Jurkat, Clone E6-1 (cell line): ENCODE measurements at places on chromosomes 6 and 20.

GRCh38 chr6:158408552-158409130, 96.4 kb downstream of the TULP4 start:
- no peak for DNase-seq

DNA sequence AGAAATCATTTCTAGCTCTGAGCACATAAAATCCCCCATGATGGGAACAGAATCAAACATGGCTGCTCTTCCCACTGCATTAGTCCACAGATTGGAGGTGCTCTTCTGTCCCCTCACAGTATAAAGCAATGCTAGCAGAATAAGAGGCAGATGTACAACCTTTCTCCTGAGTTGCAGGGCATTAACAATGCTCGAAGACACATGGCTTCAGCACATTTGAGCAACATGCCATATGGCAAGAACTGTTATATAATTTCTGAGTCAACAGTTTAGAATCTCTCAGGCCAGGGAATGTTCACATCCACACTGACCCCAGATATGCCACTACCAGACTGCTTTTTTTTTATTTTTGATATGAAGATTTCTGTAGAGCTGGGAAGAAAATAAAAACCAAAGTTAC, 119.6 kb downstream of the KIF13A start:
- DNase-seq, result no peak

GRCh38 chr20:59334651-59335300, 34.4 kb downstream of the EDN3 start:
- DNase-seq, result no peak

DNA sequence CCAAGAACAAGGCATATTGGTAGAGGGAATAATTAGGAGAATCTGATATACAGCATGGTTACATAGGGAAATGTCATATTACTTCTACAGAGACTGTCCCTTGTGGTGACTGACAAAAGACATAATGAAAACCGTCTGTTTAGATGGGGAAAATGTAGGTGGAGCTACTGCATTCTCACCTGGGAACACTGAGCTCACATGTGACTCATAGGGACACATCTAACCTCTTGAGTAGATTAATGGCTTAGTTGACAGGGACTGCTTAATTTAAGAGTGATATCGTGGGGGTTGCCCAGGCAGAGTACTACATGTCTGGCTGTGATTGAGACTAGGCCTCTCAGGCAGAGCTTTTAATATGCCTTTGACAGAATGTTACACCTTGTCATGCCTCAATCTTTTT, 235.3 kb upstream of the ZFP64 start:
- DNase-seq, result no peak

DNA sequence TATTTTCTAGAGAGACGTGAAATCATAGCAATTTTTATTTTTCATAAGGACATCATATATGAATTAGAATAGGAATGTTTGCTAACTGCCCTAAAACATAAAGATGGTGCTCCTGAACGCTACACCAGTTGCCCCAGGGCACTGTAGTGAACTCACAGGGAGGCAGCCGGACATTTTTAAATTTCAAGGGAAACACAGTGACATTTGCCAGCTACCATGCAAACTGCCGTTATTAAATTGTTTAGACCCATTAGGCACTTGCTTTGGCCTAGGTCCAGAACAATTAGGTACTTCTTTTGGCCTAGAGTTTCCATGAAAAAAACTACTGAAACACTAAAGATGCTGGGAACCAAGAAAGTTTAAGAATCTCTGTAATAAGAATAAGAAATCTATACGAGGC, 24.9 kb upstream of the CFAP206 start:
- DNase-seq, result no peak

- no peak for DNase-seq
Observed at GRCh38 chr20:25230166-25230831, 17.6 kb upstream of the PYGB start.

- DNase-seq, result no peak
Observed at GRCh38 chr6:73942592-73943186, 246.7 kb downstream of the CD109 start.

GRCh38 chr6:11426571-11426970, 111.0 kb upstream of the TMEM170B start:
- DNase-seq, result no peak

DNA sequence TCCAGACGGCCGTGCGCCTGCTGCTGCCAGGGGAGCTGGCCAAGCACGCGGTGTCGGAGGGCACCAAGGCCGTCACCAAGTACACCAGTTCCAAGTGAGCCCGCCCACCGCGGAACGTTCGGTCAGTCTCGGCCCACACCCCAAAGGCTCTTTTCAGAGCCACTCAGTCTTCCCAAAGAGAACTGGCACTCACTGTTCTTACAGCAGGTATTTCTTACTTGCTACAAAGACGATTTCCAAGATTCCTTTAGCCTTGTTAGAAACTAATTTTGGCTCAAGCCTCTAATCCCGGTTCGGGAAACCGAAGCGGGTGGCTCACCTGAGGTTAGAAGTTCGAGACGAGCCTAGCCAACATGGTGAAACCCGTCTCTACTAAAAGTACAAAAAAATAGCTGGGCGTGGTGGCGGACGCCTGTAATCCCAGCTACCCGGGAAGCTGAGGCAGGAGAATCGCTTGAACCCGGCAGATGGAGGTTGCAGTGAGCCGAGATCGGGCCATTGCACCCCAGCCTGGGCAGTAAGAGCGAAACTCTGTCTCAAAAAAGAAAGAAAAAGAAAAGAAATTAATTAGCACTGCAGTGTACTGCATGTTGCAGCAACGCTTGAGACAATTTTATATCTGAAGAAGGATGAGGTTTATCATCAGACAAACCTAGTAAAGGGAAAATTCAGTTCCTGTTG, 73.1 kb downstream of the OR2B2 start:
- no peak for DNase-seq

DNA sequence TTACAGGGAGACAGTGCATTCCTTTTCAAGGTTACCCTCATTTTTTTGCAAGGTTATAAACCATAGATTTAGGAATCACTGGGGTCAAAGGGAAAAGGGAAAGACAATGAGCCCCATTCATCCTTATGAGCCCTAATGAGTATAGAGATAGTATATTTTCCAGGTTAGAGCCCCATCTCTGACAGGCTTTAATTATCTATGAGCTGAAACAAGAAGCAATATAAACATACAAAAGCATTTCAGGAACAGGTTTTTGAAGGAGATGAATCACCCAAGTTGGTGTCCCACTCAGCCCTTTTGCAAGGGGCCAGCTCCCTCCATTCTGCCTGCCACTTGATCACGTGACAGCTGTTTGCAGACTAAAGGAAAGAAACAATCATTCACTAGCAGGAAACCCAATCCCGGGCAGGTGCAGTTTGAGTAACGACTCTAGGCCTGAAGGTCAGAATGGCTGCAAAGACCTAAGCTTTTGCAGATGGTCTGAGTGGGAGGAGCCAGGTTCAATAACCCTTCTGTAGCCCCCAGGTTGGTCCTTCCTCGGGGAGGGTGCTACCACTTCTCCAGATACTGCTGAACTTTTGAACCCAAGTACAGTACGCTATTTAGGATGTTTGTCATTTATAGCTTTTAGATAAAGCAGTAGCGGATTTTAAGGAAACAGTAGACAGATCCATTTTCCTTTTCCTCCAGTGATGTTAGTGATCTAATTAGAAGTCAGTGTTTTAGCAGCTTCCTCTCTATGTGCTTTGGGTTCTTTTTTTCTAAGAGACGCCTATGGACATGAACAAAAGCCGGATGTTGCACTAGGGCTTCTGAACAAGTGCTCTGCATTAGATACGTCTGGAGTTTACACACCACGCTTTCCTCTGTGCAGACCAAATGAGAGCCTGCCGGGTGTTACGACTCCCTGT, 253.2 kb downstream of the SOX4 start:
- peak; percentile 86 for DNase-seq

DNA sequence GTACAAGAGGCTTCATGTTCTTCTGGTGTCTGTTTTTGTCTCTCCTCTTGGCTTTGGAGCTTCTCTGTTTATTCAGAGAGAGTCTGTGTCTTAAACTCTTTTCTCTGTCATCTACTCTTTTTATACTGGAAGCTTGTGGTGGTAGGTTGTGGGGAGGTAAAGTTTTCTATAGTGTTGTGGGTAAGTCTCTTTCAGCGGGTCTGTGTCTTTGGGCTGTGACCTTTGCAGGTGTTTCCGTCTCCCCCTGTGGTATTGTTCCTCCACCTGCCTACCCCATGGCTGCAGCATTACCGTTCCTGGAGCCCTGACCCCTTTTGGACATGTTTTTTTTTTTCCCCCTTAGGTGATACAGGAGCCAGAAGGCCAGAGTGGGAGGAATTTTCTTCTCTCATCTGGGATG, 37.9 kb upstream of the FERMT1 start:
- DNase-seq, result peak; percentile 76

DNA sequence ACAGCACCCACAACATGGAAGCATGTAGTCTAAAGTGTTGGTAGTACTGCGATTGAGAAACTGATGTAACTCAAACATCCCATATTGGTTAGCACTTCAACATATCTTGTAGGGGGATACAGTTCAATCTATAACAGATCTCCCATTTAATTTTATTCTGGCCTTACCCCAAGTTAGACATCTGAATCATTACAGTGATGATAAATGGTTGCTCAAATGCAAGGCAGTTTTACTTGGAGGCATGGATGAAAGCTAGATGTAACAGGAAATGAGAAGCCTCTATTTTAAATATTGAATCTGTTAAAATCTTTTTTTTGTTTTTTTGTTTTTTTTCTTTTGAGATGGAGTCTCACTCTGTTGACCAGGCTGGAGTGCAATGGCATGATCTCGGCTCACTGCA, 44.2 kb upstream of the FAM50B start:
- no peak for DNase-seq

- no peak for DNase-seq
Observed at GRCh38 chr6:33738153-33738552, 8.6 kb downstream of the IP6K3 start.

DNA sequence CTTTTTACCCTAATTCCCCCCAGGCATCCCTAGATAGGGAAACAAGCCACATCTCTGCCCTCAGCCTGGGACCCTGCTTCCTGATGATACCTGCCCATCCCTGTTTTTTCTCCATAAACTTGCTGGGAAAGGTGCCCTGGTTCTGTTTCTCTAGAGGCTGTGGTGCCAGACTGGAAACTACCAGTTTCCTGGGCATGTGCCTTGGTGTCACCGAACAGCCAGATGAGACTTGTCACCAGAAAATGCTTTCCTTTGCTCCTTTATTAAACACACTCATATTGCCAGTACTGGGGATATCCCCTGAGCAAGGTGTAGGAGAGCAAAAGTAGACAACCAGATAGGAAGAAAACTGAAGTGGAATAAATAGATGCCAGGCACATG, 16.8 kb downstream of the SRSF3 start:
- DNase-seq, result no peak

DNA sequence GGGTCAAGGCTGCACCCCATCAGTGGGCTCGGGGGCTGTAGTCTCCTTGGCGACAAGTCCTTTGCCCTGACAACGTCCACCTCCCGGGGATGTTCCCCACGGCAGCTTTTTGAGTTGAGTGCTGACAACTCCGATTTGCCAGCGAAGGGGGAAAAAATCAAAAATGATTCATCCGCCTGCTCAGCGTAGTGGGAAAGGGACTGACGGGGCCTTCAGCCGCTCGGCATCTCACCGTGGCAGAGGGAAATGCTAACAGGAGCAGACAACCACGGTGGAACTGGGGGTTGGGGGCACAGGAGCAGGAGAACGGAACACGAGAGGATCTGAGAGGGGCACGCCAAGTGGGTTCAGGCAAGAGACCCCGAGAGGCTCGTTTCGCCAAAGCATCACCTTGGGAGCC, 173.7 kb downstream of the TFAP2C start:
- no peak for DNase-seq

- DNase-seq, result no peak
Observed at GRCh38 chr6:44265722-44266233, 427 bp upstream of the NFKBIE start.

DNA sequence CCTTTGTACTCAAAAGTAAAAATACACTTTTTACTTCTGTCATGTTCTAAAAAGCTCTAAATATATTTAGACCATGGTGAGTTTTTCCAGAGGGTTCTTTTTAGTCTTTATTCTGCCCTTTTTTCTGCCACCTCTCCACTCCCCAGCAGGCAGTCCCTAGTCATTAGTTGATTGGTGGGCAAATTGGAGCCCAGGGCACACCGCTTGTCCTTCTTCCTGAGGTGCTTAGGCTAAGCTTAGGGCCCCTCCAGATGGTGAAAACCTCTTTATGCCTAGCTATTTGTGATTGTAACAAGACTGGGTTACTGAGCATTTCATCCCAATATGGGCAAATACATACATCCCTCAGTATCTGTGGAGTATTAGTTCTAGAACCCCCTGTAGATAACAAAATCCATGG, 6.2 kb downstream of the TREML1 start:
- no peak for DNase-seq

GRCh38 chr6:129475477-129476247, 234.3 kb downstream of the ARHGAP18 start:
- DNase-seq, result no peak

- no peak for DNase-seq
Observed at GRCh38 chr20:103456-103855, 16.0 kb downstream of the DEFB125 start.

GRCh38 chr6:12151433-12151820, 138.7 kb upstream of the EDN1 start:
- DNase-seq, result no peak

- no peak for DNase-seq
Observed at GRCh38 chr20:38084425-38084951, 50.9 kb downstream of the RPRD1B start.

GRCh38 chr20:47905628-47906347, 120.5 kb upstream of the SULF2 start:
- no peak for DNase-seq

GRCh38 chr6:150349546-150349945, 19.3 kb upstream of the IYD start:
- no peak for DNase-seq

- no peak for DNase-seq
Observed at GRCh38 chr6:159450815-159451465, 242.1 kb downstream of the SOD2 start.

GRCh38 chr6:558959-559358, 97.9 kb downstream of the HUS1B start:
- no peak for DNase-seq

- DNase-seq, result no peak
Observed at GRCh38 chr20:49503176-49503575, 20.7 kb upstream of the KCNB1 start.

DNA sequence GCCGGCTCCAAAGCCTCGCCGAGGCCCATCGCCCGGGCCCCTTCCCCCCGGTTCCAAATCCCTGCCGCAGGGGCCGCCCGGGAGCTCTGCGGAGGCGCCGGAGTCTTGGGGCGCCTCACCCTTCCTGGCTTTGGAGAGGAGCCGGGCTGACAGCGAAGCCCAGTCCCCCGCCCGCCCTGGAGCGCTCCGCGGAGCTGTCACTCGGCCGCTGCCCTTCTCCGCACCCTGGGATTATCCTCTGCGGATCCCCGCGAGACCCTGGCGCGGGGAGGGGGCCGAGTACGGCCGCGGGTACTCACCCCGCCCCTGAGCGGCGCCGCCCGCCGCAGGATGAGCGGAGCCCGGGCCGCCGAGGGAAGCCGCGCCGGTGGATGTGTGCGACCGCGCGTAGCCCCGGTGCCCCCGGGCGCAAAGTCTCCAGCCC, 343 bp downstream of the SNAP91 start:
- DNase-seq, result no peak

GRCh38 chr6:34484391-34484790, 18.5 kb downstream of the PACSIN1 start:
- no peak for DNase-seq

GRCh38 chr6:37204014-37204751, 34.2 kb downstream of the PIM1 start:
- no peak for DNase-seq
